ENCODE measurements at places on chromosomes 6 and 20.

DNA sequence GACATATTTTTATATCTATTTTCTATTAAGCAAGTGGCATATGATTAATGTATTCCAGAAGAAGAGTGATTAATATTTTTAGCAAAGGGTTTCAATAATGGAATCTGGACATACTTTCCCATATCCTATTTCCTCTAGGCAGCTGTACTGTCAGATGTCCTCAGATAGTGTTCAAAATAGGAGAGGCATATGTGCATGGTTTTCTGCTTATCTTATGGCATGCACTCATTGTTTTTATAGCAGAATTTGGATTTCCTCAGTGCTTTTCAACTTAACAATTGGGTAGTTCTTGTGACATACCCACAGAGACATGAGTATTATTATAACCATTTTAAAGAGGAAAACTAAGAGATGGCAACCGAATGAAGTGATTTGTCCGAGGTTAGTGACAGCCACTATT is 12.6 kb upstream of the SLC17A5 start:
- H3K4me1 ChIP-seq: no peaks in the 10 kb centered on the region
- H3K27ac ChIP-seq: no peak overlapping the region
- H3K36me3 ChIP-seq: no peaks in the 10 kb centered on the region

DNA sequence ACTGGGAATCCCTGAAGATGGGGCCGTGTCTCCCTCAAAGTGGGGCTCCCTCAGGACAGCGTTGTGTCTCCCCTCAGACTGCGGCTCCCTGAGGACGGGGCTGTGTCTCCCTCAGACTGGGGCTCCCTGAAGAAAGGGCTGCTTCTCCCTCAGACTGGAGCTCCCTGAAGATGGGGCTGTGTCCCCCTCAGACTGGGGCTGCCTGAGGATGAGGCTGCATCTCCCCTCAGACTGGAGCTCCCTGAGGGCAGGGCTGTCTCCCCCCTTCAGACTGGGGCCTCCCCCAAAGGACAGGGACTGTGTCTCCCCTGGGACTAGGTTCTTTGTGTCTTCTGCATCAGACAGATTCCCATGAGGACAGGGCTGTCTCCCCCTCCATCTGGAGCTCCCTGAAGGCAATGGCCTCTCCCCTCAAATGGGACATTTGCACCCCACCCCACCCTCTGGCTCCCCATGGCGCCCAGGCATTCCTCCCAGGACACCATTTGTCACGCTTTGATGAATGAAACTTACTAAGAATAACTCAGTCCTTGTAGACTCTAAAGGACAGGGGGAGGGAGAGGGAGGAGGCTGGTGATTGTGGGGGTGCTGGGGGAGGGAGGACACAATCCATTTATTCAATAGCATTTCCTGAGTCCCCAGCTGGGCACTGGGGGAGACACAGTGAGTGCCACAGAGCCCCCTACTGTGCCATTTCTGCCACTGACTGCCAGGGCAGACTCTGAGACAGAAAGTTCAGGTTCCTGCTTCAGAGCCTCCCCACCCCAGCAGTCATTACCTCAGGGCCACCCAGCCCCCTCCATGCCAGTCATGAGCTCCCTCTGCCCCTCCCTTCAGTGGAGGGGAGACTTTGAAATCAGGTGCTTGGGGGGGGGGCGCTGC is 122.4 kb downstream of the MRPL14 start:
- peaks cover 18% of the 10 kb centered on the region for H3K4me1 ChIP-seq
- peaks cover 9% of the 10 kb centered on the region for H3K27me3 ChIP-seq
- DNase-seq: no peak
- H3K4me3 ChIP-seq: no peak overlapping the region
- no peak overlapping the region for H3K27ac ChIP-seq

DNA sequence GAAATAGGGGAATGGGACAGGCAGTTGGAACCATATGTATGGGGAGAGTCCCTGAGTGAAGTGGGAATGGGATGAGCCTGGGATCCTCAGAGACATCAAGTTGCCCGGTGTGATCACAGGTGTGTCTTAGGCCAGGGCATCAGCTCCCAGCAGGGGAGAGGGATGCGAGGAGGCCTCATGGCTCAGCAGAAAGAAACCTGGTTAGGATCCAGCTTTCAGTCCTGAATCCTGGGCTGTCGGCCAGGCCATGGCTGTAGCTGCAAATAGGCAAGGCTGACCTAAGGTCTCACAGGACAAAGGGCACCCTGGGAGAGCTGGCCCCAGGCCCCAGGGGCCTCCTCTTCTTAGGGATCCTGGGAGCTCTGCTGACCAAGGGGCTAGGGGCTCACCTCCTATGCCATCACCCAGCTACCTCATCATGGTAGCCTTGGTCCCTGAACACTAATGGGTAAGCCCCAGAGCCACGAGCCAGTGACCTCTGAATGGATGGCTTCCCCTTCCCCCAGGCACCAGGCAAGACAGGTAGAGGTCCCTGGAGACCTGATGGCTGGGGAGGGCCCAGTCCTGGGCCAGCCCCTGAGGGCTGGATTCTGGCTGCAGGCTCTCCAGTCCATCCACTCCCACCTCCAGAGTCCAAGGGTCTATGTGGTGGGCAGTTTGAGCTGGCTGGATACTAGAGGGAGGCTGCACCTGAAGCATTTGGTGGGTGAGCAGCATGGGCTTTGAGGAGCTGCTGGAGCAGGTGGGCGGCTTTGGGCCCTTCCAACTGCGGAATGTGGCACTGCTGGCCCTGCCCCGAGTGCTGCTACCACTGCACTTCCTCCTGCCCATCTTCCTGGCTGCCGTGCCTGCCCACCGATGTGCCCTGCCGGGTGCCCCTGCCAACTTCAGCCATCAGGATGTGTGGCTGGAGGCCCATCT is at the start of gene SLC22A7:
SLC22A7 (plus strand) TSS at position 617 of the 921 bp plus-strand sequence; CDS start at position 716, 99 bp downstream.
- H3K36me3 ChIP-seq: no peaks in the 10 kb centered on the region
- no peaks in the 10 kb centered on the region for H3K4me1 ChIP-seq
- DNase-seq: no peak

DNA sequence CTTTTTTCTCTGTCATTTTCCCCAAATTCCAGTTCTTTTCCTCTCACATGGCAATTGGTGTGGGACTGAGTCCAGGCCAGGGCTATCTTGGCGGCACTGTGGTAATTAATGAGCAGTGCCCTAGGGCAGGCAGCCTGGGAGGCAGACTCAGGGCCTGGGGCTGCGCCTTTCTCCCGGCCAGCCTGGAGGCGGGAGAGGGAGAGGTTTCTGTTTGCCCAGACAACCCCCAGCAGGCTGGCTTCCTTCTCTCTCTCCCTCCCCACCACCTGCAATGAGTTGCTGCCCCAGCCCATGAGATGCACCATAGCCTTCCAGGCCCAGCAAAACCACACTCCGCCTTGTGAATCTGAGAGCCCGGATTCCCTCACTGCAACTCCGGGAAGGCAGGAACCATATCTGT is 15.1 kb upstream of the CCDC167 start:
- no peaks in the 10 kb centered on the region for H3K27me3 ChIP-seq
- peak overlapping the region; percentile 99 for H3K27ac ChIP-seq
- no peaks in the 10 kb centered on the region for H3K36me3 ChIP-seq
- peaks cover 75% of the 10 kb centered on the region for H3K4me1 ChIP-seq
- peak overlapping the region; percentile 74 for H3K4me3 ChIP-seq

DNA sequence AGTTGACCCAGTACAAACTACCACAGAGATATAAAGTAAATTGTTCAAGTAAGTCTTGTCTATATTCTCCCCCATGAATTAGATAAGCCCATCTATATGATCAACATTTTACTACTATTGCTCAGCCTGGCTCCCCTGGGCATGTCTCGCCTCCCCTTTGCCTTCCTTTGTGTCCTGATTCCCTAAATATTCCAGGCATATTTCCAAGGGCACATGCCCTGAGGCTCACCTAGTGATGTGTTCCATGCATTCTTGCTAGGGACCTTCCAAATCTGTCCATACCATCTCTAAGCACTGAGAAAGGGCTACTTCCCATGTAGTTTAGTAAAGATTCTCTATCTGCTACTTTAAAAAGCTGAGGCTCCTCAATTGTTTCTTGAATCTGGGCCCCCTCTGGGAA is 309.5 kb upstream of the PRND start:
- no peaks in the 10 kb centered on the region for H3K4me1 ChIP-seq
- H3K4me3 ChIP-seq: no peak overlapping the region
- no peak for DNase-seq
- no peaks in the 10 kb centered on the region for H3K27me3 ChIP-seq

DNA sequence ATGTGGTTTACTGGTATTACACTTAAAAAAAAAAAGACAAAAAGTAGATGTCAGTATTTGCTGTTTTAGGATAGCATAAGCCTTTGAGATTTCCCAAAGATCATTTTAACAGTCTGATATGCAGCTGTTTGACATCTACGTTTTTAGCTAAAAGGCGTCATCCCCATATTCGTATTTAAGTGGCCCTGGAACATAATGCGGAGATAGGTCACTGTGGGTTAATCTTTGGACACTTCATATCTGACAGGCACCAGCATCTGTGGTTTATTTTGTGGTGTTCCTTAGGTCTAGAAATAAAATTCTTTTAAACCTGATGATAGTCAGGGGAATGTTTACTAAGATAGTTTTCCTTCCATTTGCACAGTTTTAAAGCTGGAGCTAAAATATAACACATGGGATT is 313.7 kb downstream of the SOX4 start:
- H3K27me3 ChIP-seq: peaks cover 2% of the 10 kb centered on the region
- no peak overlapping the region for H3K4me3 ChIP-seq
- no peak overlapping the region for H3K27ac ChIP-seq
- no peaks in the 10 kb centered on the region for H3K36me3 ChIP-seq
- no peak for DNase-seq
- no peaks in the 10 kb centered on the region for H3K4me1 ChIP-seq

GRCh38 chr6:170294813-170295509 is 4.1 kb upstream of the DLL1 start:
- peak; percentile 25 for DNase-seq
- H3K27ac ChIP-seq: no peak overlapping the region
- H3K27me3 ChIP-seq: peaks cover 41% of the 10 kb centered on the region
- no peaks in the 10 kb centered on the region for H3K36me3 ChIP-seq

DNA sequence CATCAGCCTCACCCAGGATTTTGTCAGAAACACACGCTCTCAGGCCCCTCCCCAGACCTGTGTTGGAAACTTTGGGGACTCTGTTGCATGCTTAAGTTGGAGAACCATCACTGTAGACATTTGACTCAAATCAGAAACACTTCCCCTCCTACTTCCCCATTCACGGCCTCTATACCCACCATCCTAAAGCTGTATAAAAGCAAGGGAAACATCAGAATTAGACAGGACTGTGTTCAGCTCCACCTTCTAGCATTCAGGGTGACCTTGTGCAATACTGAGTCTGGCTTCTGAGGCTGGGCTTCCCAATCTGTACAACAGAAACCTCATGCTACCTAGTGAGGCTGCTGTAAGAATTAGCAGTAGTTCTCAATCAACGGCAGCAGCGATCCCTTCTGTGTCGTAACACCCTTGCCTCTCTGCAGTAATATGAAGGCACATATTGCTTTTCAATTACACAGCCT is 252.3 kb downstream of the LY86 start:
- no peaks in the 10 kb centered on the region for H3K4me1 ChIP-seq
- no peak for DNase-seq
- no peak overlapping the region for H3K27ac ChIP-seq
- H3K4me3 ChIP-seq: no peak overlapping the region
- H3K36me3 ChIP-seq: no peaks in the 10 kb centered on the region
- no peaks in the 10 kb centered on the region for H3K27me3 ChIP-seq

GRCh38 chr6:3318821-3319540 is 60.2 kb downstream of the PSMG4 start:
- H3K36me3 ChIP-seq: no peaks in the 10 kb centered on the region
- H3K4me1 ChIP-seq: peaks cover 12% of the 10 kb centered on the region
- H3K27ac ChIP-seq: no peak overlapping the region
- H3K4me3 ChIP-seq: no peak overlapping the region
- H3K27me3 ChIP-seq: peaks cover 3% of the 10 kb centered on the region

DNA sequence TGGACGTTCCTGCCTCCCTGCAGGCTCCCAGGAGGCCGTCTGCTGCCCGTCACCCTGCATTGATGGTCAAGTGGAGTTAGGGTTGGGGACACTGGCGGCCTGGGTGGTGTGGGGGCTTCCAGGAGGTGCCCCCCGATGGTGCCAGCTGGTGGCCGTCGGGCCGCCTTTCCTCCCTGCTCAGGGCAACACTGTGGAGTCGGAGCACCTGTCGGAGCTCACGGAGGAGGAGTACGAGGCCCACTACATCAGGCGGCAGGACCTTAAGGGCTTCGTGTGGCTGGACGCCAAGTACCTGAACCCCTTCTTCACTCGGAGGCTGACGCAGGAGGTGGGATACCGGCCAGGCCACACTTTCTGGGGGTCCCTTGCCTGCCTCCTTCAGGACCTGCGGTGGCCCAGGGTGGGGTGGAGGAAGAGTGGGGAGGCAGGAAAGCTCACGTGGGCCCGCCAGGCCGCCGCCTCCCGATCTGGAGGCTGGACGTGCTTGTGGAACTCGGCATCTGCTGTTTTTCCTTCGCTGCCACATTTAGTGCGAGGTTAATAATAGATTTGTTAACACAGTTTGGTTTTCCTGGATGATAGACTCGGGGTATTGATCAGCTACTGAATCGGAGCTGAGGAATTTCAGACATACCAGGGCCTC is 28.6 kb downstream of the SPATA2 start:
- no peak overlapping the region for H3K4me3 ChIP-seq
- no peak overlapping the region for H3K27ac ChIP-seq
- H3K4me1 ChIP-seq: no peaks in the 10 kb centered on the region
- no peaks in the 10 kb centered on the region for H3K27me3 ChIP-seq

DNA sequence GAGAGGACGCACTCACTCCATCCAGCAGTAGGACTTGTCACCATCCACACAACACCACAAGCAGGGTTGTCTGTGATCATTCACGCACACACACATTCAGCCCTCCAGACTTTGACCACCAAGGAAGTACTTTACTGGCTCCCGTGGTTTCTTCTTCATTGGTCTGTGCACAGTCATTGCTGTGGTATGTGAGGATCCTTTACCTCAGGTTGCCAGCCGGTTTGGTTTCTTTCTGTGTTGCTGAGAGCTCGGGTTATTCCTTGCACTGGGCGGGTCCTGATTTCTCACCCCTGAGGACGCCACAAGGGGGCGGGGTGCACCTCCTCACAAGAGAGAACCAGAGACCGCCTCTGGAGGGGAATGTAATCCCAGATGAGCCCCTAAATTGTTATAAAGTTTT is 11.2 kb downstream of the SLC35A1 start:
- H3K36me3 ChIP-seq: peaks cover 2% of the 10 kb centered on the region
- no peaks in the 10 kb centered on the region for H3K27me3 ChIP-seq
- no peak overlapping the region for H3K4me3 ChIP-seq
- H3K4me1 ChIP-seq: no peaks in the 10 kb centered on the region
- H3K27ac ChIP-seq: no peak overlapping the region
- DNase-seq: no peak

- peaks cover 3% of the 10 kb centered on the region for H3K4me1 ChIP-seq
- peaks cover 66% of the 10 kb centered on the region for H3K36me3 ChIP-seq
- no peaks in the 10 kb centered on the region for H3K27me3 ChIP-seq
- H3K27ac ChIP-seq: no peak overlapping the region
- no peak for DNase-seq
Measured at GRCh38 chr20:63202811-63203526, 13.0 kb downstream of the YTHDF1 start.

DNA sequence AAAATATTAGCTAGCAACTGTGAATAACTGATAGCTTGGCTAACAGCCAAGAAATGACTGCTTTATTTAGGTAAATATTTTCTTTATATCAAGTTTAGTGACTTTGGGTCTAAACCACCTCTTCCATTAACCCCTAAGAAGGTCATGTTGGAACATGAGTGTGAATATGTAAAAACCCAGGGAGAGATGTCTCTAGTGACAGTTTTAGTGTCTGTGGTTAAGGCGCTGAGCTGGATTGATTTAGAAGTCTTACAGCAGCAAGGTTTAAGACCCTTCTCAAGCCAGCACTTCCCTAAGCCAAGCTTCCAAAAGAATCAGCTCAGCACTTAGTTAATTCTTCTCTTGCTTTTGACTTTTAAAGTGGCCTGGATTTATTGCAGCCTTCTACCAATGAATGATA is 11.4 kb upstream of the SIRT5 start:
- no peak for DNase-seq
- no peaks in the 10 kb centered on the region for H3K36me3 ChIP-seq
- no peak overlapping the region for H3K27ac ChIP-seq
- H3K4me1 ChIP-seq: no peaks in the 10 kb centered on the region
- no peak overlapping the region for H3K4me3 ChIP-seq

Data from CD4-positive, CD25-positive, alpha-beta regulatory T cell (primary cell).